ENCODE measurements at places on chromosomes 1 and 21.

DNA sequence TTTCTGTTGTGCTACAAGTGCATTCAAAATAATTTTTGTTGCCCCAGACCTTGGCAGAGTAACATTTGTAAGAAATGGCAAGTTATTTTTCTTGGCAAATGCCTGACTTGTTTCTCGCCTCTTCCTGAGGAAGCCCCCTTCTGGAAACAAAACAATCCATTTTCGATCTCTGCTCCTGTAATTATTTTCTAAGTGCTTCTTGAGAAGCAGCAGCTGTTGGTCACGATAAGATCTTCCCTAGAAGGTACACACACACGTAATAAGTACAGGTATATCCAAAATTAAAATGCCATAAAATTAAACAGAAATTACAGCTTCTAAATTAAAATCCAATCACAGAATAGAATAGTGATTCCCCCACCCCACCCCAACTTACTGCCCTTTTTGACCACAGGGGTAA lies 47.3 kb downstream of the LPGAT1 start:
- DNase-seq = no peak

DNA sequence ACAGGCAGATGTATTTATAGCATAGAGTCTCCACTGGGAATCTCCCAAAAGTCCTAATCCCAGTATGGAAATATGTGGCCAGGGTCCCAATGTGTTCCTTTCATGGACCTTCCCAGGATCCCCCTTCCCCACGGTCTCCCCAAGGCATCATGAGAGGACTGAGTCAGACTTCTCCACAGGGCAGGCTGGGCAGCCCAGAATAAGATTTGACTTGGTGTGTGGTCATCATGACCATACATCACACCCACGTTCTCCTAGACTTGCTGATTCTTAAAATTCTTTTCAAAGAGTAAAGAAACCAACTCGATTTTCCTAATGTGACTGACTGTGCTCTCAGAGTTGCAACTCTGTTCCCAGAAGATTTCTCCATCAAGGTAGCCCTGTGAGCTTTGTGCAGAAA lies 93.9 kb upstream of the CD34 start:
- DNase-seq = no peak

DNA sequence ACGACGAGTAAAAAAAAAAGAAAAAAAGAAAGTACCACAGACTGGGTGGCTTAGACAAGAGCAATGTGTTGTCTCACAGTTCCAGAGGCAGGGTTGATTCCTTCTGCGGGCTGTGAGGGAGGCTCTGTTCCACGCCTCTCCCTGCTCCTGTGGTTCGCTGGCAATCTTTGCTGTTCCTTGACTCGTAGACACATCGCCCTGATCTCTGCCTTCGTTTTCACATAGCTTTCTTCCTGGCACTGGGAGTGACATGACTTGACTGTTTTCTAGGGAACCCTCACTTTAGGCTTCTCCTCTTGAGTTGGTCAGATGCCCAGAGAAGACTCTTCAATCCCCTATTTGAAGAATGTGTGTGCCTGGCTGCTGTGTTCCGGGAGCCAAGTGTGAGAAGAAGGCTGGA lies 133.6 kb downstream of the TM2D1 start:
- DNase-seq = no peak

DNA sequence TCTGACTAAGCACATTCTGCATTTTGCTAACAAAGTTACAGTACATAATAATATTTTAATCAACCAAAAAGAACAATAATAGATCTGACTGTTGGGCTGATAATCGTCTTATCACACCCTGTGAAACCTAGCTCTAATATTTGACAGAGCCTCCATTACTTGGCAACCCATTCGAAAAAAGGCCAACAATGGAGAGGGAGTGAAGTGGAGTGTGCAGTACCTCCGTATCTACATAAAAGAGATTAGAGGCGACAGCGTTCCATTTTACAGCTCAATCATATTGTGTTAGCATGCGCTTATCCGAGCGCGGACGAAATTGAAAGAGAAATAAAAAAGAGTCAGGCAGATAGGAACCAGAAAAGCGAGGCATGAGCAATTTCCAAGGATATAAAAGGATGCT lies 137.3 kb upstream of the USH2A start:
- DNase-seq = no peak

GRCh38 chr1:168373869-168374268 lies 93.2 kb downstream of the TBX19 start:
- DNase-seq = no peak

DNA sequence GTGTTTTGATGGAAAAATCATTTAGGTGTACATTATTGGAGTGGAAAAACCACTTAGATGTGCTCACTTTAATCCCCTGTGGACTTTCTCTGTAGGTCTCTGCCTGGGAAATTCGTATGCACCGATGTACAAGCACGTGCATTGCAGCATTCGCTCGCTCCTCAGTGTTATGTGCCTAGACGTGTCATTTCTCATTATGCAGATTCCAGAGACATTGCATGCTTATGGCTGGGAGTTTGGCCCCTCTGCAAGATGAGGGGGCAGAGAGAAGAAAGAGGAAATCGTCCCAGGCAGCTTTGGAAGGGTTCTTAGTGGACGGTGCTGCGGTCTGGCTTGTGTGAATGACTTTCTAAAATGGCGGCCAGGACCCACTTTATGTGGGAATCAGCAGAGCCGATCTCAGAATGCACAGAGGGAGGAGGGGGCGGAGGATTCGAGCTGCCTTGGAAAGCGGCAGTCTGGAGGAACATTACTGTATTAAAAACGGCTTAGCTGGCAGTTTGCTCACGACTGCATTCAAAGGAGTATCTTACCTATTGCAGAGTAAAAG lies 2.3 kb downstream of the SPEN start:
- peak; percentile 47 for DNase-seq
